ENCODE measurements at places on chromosomes 3 and 15.

GRCh38 chr15:63596676-63597037, 530 bp upstream of the FBXL22 start:
- DNase-seq = no peak

DNA sequence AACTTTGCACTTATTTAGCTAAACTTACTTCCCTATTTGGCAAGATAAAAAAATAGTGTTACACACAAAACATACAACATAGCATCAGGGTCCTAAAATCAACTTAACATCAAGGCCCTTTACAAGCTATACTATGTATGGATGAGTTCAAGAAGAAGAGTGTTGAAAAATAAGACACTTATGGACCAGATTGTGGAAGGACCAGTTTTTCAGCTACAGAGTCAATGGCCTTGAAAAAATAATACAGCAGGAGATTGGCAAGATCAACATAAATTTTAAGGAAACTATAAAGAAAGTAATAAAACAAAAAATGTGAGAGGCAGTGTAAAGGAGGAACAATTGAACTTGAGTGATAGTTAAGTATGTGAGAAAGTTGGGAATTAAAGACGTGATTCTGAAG, 66.3 kb upstream of the BBX start:
- DNase-seq = no peak

- no peak for DNase-seq
These were observed 284.2 kb downstream of the ROBO2 start for GRCh38 chr3:77324105-77324504.

GRCh38 chr3:74267588-74268184, 346.8 kb downstream of the CNTN3 start:
- DNase-seq = peak; percentile 42

GRCh38 chr15:51736069-51736468, 1.4 kb downstream of the LYSMD2 start:
- peak; percentile 54 for DNase-seq

GRCh38 chr3:191336833-191337232, 6.5 kb upstream of the UTS2B start:
- DNase-seq = no peak

DNA sequence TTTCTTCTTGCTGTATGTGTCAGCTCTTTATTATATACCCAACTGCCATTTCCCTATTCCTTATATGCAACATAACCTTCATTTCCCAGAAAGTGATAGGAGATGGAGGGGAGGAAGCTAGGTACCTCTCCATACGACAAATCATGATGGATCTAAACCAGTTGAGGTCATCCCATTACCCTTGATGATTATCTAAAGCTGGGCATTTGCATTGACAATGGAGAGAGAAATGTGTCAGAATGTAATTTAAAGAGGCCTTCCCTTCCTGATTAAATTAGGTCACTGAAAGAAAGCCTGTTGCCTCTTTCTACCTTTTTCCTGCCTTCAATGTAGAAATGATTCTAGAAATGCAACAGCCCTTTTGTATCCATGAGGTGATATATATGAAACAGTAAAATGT, 81.9 kb downstream of the SUCNR1 start:
- DNase-seq = no peak

GRCh38 chr3:53811143-53811927, 34.9 kb downstream of the CHDH start:
- DNase-seq = no peak

DNA sequence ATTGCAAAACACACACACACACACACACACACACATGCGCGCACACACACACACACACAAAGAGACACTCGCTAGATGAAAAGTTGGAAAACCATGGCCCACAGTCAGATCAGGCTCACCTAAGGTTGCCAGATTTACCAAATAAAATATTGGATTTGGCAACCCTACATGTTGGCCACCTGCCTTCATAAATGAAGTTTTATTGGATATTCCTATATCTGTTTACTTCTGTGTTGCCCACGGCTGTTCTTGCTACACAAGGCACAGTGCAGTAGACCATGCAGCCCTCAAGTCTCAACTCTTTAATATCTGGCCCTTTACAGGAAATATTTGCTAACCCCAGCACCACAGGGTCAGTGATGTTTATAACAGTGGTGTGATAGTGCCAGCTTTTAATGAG, 445.0 kb upstream of the PROK2 start:
- no peak for DNase-seq

DNA sequence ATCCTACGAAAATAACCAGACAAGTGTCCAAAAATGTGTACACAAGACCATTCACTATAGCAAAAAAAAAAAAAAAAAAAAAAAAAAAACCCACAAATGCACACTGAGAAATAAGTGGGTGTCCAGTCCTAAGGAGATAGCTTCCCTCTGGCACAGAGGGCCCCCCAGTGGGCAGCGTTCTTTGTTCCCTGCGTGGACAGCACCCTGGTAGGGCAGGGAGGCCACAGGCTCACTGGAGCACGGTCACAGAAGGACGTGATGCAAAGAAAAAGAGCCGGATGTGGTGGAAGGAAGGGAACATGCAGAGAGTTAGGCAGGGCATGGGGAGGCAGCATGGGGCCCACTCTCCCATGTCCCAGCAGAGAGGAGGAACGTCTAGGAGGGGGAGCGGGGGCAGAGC, 210.7 kb upstream of the NSMCE3 start:
- no peak for DNase-seq

- DNase-seq = no peak
These were observed 4.6 kb downstream of the MYH15 start for GRCh38 chr3:108505811-108506210.

DNA sequence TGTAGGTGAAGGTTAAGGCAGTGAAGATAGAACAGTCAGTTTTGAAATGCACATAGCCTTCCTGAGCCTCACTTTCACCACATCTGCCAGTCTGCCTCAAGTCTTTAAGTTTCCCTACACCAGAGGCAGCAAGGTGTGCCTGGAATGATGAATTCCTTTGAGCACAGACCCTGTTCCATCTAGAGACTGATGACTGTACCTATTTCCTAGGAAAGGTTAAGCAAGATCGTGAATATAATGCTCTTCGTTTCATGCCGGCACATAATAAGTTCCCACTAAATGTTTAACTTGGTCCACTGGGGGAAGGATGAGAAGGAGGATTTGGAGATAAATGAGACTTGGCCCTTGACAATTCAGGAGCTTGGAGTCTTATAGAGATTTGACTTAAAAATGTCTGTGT, 141.9 kb downstream of the LPP start:
- DNase-seq = no peak

DNA sequence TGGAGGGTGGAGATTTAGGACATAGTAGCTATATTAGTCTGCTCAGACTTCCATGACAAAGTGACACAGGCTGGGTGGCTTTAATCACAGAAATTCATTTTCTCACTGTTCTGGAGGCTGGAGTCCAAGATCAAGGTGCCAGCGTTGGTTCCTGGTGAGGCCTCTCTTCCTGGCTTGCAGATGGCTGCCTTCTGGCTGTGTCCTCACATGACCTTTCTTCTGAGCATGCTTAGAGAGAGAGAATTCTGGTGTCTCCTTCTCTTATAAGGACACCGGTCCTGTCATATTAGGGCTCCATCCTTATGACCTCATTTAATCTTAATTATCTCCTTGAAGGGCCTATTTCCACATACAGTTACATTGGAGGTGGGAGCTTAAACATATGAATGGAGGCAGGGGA, 14.9 kb upstream of the SHC4 start:
- no peak for DNase-seq

DNA sequence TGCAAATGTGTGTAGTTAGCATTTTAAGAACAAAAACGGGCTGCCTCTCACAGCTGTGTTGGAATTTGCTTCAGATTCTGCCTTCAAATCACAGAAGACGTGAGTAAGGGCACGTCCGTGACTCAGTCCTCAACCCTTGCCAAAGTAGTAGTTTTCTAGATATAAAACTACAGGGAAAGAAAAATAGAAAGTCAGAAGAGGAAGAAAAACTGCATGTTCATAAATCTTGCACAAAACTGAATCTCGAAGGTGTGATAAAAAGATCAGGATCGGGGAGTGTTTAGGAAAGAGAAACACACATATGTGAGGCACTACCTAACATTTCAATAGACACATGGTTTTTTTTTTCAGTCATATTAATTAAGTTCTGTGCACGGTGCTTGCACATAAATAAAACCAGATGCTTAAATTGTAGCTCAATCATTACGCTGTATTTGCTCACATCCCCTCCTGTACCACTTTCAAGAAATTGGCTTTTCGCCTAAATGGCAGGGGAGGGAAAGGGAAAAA, 71.7 kb downstream of the P3H2 start:
- peak; percentile 34 for DNase-seq

DNA sequence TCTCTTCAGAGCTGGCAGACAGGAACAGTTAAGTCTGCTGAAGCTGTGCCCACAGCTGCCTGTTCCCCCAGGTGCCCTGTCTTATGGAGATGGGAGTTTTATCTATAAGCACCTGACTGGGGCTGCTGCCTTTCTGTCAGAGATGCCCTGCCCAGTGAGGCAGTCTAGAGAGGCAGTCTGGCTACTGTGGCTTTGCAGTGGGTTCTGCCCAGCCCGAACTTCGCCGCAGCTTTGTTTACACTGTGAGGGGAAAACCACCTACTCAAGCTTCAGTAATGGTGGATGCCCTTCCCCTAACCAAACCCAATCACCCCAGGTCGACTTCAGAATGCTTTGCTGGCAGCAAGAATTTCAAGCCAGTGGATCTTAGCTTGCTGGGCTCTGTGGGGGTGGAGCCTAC, 91.2 kb downstream of the SLC25A26 start:
- no peak for DNase-seq

GRCh38 chr3:63685340-63685739, 32.9 kb downstream of the SNTN start:
- DNase-seq = no peak

DNA sequence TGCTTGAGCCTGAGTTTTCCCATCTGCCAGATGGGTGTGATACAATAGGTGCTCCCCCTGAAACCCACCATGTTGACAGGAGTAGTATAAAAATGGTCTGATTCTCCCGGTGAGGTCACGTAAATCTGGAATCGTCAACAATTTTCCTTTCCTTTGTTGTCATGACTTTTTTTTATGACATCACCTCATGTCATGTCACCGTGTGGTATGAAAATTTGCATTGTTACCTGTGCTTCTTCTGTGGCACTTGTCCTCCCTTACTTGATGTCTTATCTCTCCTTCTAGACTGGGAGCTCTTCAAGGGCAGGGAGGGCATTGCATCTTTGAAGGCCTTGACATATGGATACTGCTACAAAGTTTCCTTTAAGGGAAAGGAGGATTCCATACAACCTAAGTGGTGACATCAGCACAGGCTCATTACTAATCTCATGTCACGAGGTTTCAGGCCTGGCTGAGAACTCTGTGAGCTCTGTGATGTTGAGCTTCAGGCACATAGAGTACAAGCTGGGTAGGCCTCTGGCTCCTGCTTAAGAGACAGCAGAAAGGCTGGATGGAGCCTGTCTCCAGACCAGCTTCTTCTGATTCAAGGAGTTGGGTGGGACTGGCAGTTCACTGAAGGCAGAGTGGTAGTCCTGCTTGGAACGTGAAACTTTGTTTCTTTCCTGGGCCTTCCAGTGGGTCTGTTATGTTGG, 66.3 kb downstream of the LPP start:
- DNase-seq = no peak

DNA sequence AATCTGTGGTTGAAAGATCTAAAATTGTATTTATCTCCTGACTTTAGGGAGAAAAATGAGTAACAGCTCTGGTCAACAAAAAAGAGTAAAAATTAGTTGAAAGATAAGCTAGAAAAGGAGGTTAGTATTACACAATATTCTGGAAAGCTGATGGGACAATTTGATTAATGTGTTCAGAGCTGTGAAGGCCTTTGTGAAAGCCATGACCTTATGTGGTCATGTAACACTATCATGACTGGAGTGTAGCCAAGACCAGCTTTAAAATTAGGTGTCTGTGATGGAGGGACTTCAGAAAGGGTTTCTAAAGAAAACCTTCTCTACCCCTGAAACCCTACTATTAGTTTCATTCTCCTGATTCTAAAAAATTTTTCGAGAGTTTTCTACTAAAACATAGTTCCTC, 127.2 kb downstream of the NFKBIZ start:
- no peak for DNase-seq

DNA sequence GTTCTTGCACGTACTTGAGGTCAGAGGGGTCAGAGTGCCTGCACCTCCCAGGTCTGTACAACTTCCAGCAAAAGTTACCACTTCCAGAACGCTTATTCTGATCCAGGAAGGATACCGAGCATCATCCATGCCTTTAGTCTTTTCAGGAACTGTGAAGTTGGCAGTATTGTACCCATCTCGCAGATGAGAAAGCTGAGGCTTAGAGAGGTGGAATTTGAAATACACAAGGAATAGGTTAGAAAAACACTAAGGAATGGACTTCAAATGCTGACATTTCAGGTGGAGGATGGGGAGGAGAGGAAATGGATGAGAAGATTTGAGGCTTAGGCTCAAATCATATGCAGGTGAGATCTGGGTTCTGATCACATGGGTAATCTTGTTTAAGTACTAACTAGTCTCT, 11.2 kb downstream of the ESYT3 start:
- no peak for DNase-seq

DNA sequence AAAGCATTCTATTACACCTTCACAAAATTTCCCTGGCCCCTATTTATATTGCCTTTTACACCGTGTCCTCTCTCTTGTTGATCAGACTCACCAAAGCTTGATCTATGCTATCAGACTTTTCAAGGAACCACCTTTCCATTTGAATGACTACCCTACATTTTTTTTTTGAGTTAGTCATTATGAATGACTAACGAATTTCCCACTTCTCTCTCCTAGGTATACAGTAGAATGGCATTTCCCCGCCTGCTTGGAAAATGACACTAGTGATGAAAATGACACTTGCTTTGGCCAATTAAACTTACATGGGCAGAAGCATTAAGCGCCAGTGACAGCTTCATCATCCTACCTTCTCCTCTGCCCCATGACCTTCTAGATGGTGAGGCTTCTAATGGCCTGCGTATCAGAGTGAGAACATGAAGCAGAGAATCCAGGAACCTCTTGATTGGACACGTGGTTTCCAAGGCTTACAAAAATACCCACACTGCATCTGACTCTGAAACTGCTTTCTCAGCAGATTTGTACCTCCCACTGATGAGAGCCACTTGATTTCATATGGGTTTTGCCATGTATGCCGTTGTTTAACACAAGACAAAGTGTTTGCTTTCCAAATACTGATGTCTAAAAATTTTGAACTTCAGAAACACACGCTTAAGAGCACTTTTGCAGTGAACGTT, 370.5 kb downstream of the CTNNB1 start:
- DNase-seq = no peak

GRCh38 chr15:64842986-64843561, 1.4 kb downstream of the PLEKHO2 start:
- peak; percentile 92 for DNase-seq

All from inflammatory macrophage treated with lipopolysaccharide for 4 hours (primary cell).